ENCODE measurements at places on chromosomes 12 and 14. TPM values are rescaled to one million over a fixed set of nuclear protein-coding genes. Genes with fewer than 3 reads are reported as not detected.

Gene ASB8
- polyA plus RNA-seq: 17.6 TPM

Gene KCNJ8
- polyA plus RNA-seq: 0.22 TPM

Gene BEST3
- 0.60 TPM for polyA plus RNA-seq

Gene CMKLR1
- polyA plus RNA-seq: 1.4 TPM

Gene TM7SF3
- 9.2 TPM for polyA plus RNA-seq

Gene MAP3K9
- polyA plus RNA-seq: 4.5 TPM

Gene ABCC9
- 1.4 TPM for polyA plus RNA-seq
